ENCODE measurements at places on chromosomes 1 and 21.

DNA sequence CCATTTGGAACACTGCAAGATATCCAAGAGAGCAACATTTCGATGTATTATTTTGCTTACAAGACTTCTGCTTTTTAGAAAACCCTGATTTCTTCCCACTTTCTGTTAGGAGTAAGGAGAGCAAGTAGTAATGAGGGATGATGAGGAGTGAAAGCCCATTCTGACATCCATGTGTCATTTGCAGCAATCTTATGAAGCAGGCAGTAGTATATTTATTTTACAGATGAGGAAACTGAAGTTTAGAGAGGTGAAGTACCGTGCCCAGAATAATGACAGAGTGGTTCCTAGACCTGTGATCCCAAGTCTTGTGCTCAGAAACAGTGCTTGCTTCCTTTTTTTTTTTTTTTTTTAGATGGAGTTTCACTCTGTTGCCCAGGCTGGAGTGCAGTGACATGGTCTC lies 7.1 kb upstream of the ZSCAN20 start:
- DNase-seq, result no peak

DNA sequence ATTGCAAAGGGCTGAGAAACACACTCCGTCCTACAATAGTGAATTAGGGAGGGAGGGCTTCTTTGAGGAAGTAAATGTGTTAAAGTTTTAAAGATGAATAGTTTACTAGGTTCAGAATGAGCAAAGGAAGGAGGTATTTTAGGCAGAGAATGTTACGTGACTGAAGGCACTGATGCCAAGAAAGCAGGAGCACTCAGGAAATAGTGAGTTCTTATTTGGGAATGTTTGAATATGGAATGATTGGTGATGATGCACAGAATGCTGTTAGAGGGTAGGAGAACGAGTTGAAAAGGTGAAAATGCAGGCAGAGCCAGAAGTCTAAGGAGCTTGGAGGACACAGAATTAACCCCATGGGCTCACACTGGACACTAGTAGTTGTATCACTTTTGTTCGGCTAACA lies 108.0 kb downstream of the NRIP1 start:
- DNase-seq, result no peak

GRCh38 chr1:216807696-216808095 lies 84.5 kb upstream of the ESRRG start:
- DNase-seq, result no peak

GRCh38 chr1:29639156-29639736 lies 402.9 kb downstream of the PTPRU start:
- DNase-seq, result no peak

- no peak for DNase-seq
Observed at GRCh38 chr1:53273526-53273925, 35.2 kb upstream of the MAGOH start.

DNA sequence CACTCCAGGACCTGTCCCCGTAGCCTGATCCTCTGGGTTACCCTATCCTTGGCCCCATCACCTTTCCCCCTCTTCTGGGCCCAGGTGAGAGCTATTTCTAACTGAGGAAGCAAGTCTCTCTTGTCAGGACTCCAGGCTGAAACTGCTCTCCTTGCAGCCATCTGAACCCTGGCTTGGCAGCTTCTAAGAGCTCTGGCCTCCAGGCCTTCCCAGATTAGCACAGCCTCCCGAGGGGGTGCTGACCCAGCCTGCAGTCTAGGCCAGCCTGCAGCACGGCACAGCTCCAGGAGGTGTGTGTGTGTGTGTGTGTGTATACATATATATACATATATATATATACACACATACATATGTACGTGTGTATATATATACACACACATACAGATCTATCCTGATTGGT lies 17.4 kb downstream of the CACNA1S start:
- DNase-seq, result no peak

GRCh38 chr1:246215510-246215903 lies 291.6 kb downstream of the SMYD3 start:
- no peak for DNase-seq
